ENCODE measurements at places on chromosomes 1 and 21.
A peak's percentile ranks its signal among the peaks of the same experiment; 100 is the strongest.

DNA sequence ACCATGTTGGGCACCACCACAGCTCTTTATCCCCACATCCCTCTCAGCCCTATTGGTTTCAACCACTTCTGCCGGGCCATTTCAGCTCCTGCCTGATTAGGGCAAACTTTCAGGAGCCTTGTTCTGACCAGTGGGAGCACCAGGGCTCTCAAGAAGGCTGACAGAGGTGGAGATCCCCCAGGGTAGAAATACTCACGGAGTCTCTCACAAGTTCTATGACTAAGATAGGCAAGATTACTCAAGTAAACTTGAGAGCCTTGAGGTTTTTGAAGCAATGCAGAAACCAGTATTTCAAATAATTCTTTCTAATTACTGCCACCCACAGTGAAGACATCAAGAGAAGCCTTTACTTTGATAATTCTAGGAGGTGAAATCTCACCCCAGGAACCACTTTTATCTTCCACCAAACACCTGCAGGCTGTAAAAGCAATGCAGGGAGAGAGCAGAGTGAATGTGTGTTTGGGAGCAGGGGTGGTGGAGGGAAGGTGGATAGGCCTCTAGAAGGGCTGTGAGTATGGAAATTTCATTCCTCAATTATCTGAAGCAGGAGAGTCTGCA is 6.6 kb upstream of the PTCH2 start:
- no peak for DNase-seq

DNA sequence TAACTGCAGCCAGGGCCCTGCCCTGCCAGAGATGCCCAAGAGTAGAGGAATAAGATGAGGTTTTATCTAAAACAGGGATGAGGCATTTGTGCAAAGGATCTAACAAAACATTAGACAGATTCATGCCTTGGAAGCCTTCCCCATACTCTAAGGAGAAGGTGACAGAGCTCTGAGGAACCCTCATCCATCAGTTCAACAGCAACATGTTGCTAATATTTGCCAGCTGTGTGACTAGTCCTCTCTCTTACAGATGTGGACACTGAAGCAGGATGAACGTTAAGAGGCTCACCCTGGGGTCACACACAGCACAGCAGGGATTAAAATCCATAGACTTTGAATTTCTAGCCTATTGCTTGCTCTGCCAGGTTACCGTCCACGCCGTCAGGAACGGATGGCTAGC is 99.0 kb downstream of the ZBTB18 start:
- no peak for DNase-seq

DNA sequence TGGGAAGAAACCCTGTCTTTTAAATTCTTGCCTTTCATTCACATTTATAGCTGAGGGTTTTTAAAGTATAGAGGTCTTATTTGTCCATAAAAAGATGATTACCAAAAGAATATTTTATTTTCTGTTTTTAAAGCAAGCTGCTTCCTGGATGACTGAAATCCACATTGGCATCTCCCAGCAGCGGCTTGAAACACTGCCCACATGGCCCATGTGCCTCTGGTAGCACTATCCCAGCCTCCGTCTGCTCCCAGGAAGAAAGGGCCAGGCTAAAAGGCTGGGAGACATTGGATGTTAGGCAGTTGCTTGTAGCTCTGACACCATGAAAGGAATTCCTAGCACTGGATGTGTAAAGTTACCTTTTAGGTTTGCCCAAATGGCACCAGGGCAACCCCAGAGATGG is 169.9 kb upstream of the CACNA1E start:
- no peak for DNase-seq

DNA sequence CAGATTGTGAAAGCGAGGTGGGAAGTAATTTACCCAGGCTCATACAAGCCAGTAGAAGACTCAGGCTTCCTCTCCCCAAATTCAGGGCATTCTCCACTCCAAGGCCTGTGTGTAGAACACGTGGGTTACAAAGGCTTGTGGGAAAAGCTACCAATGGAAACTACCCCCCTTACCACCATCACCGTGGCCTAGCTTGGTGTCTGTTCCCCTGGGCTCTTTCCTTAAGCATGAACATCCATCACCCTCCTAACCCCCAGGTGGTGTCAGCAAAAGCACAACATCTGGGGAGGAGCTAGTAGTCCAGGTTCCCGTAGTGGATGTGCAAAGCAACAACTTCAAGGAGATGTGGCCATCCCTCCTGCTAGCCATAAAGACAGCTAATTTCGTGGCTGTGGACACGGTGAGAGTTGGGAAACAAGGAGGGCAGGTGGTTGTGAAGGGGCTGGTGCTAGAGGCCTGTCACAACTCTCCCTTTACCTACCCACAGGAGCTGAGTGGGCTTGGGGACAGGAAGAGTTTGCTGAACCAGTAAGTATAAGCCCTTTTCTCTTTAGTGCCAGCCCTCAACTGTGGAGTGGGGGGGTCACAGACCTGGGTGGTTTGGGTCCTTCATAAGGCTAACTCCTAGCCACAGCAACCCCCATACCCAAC is 701 bp upstream of the MUTYH start:
- peak; percentile 15 for DNase-seq

GRCh38 chr1:200856716-200857357 is 15.9 kb upstream of the GPR25 start:
- DNase-seq, result no peak

- DNase-seq, result no peak
Measured at GRCh38 chr21:42301371-42302075, 13.7 kb downstream of the TFF3 start.

GRCh38 chr1:27436204-27437159 is 44.1 kb downstream of the GPR3 start:
- no peak for DNase-seq

- no peak for DNase-seq
Measured at GRCh38 chr1:150890033-150890416, 3.1 kb downstream of the CTXND2 start.

GRCh38 chr1:68181165-68181556 is 51.2 kb downstream of the WLS start:
- DNase-seq, result no peak

DNA sequence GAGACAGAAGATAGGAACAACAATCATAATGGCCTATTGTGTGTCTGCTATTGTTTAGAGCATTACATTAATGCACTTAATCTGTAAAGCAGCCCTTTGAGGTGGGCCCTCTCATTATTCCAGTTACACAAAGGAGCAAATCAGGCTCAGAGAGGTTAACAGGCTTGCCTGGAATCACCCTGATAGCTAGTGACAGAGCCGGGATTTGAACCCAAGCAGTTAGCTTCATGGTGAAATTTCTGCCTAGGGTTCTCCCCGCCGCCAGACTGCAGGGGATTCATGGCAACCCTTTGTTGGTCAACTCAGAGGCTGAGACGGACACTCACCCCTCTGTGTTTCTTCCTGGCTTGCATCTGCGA is 7.1 kb downstream of the HEYL start:
- DNase-seq, result no peak

- DNase-seq, result no peak
Measured at GRCh38 chr1:70993798-70994197, 53.8 kb downstream of the PTGER3 start.

DNA sequence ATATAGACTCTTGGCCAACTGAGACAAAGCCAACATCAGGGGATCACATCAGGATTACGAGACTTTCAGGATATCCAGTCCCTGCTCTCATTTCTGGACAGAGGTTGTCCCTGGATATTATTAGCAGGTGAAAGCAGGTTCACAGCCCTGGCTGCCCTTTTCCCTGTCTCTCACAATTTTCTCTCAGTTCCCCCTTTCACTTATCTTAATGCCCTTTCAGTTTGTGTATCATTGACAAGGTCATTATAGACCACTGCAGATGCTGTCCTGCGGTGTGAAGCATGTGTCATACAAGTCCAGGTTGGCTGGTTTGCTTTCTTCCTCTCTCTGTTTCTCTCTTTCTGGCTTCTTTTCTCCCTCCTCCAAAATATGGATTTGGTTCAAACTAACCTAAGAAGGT is 2.1 kb upstream of the KLHDC9 start:
- no peak for DNase-seq

- DNase-seq, result no peak
Measured at GRCh38 chr1:236259043-236259442, 22.7 kb downstream of the ERO1B start.

GRCh38 chr21:38376235-38376634 is 119.4 kb downstream of the KCNJ15 start:
- DNase-seq, result no peak

DNA sequence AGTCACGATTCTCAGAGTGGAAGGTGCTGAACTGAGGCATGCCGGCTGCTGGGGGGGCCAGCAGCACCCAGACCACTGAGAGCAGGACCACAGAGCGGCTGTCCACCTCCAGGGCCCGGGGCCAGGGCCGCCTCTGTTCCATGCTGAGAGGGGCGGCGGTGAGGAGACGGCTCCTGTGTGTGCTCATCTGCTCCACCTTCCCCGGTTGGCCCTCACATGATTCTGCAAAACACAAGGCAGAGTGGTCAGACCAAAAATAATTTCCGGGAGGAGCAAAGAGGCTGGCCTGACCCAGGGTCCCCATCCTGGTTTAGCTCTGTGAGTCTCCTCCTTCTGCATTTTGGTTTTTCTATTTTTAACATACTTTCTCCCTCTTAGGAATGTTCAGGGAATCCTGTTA is 26.4 kb downstream of the PLXNA2 start:
- no peak for DNase-seq

- DNase-seq, result no peak
Measured at GRCh38 chr1:58108783-58109182, 437.7 kb downstream of the OMA1 start.

DNA sequence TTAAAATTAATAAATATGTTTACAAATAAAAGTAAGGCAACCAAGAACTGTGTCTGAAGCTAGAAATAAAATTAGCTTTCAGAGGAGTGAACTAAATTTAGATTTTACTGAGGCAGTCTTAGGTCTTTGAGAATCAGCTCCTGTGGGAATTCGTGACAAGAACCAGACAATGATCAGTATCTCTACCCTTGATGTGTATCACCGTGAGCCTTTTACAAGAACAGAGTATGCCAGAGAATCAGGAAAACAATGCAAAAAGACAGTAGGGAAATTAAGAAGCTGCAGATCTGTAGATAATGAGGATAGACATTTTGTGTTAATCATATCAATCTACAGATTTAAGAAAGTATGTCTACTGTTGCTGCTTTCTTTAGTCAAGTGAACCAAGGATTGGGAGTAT is 351.0 kb downstream of the COL11A1 start:
- no peak for DNase-seq

DNA sequence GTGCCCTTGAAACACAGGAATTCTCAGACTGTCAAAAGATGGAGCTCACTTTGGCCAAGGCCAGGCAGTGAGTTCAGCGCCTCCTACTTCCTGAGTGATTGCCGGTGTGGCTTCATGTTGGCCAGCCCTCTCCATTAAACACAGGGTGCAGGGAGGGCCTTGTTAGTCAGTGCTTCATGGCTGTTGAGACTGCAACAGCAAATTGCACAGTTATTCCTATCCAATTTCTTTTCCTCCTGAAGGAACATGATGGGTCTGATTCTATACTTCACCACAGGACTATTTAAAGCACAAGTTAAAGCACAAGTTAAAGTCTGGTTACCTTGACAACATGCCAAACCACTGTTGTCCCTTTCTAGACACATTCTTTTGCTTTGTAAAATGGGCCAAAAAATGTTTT is 156.6 kb downstream of the SIPA1L2 start:
- no peak for DNase-seq

DNA sequence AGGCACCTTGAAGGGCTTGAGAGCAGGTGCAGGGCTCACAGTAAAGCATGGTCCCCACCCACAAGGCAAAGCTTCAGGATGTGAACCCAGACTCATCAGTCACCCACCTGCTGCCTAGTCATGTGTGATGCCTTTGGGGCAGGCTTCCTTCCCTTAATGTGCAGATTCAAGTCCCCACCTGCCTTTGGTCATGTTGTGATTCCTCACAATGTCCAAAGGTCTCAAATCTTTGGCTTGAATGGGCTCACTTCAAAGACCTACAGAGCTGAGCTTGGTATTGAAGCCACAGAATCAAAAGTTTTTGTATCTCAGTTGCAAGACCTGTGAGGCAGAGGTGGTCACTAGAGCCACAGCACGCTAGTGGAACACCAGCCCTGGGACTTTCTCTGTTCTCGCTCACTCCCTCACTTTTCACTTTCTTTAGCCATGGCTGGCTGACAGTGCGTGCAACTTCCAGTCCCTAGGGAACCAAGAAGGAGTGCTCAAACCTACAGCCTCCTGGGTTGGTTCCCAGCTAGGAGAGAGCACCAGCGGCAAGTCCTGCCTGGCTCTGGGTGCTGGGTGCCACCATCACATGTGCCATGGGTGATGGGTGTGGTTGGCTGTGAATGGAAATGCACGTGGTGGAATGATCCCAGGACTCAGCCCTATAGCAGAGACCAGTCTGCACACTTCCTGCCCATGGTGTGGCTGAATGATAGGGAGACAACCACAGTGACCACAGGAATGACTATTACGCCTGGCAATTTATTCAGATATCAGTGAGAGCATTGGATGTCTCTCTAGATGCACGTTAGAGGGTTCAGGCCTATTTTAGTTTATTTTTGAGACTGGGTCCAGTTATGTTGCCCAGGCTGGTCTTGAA is 26.4 kb upstream of the CLIC6 start:
- no peak for DNase-seq

DNA sequence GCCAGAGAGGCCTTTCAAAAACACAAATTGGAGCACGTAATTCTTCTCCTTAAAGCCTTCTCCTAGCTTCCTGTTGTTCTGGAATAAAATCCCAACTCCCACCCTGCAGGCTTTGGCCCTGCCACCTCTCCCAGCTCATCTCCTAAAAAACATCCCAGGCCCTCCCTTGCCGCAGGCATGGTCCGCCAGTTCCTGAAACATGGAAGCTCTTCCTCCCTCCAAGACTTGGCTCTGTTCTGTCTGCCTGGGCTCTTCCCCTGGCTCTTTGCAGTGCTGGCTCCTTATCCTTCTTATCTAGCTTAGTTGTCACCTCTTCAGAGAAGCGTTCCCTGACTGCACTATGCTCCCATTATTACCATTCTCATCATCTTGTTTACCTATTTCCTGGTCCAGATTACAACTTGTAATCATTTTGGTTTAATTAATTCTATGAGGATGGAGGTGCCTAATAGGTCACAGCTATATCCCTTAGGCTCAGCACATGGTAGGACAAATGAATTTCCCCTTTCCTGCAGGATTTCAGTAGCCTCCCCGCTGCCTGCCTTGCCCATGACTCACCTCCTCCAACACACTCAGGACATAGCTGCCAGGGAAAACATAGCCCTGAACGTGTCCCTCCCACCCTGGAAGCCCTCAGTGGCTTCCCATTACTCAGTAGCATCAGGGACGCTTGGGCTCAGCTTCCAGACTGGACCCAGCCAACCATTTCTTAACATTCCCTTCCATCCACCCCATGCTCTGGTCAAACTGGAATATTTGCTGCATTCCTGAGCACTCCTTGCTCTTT is 15.7 kb upstream of the IGSF21 start:
- DNase-seq, result no peak

GRCh38 chr1:6497215-6497866 is 5.9 kb upstream of the PLEKHG5 start:
- peak; percentile 29 for DNase-seq

DNA sequence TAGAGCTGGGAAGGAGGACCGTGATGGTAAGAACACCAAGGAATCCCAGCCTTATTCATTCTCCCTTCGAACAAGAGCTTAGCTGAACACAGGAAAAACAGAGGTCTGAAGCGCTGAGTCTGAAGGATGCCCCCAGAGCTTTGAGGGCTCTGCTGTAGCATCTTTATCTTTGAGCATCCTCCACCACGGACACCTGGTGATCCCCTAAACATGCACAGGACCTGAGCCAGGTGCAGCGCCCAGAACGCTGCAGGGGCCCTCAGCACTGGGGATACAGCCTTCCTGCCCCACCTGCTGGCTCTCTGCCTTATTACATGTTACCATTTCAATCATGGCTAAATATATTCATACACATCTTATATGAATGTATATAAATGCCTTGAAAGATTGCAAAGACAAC is 7.7 kb upstream of the GPATCH4 start:
- DNase-seq, result peak; percentile 71
